ENCODE measurements at places on chromosomes 11 and 22.

DNA sequence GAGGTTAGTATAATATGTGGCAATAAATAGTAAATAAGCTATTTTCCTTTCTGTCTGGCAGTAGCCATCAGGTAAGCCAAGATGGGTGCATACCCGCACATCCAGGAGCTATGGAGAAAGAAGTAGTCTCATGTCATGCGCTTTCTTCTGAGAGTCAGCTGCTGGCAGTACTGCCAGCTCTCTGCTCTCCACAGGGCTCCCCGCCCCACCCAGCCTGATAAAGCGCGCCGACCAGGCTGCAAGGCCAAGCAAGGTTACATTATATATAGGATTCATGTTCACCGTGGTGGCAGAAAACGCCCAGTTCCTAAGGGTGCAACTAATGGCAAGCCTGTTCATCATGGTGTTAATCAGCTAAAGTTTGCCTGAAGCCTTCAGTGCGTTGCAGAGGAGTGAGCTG lies 126.2 kb downstream of the ATG16L2 start:
- no peak for DNase-seq

DNA sequence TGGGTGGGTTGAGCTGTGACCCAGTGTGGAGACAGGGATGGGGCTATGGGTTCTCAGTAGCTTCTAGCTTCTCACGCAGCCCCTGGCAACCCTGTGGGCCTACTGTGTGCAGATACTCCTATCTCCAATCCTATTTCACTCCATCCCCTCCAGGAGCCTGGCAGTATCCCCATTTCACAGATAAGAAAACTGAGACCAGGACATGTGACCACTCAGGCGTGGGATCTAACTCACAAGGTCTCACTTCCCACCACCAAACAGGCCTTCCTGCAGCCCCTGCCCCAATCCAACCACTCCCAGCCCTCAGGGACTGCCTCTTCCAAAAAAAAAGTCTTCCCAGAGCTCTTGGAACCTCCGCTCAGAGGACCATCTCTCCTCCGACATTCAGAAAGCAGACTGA lies 15.6 kb downstream of the ELFN2 start:
- no peak for DNase-seq

- DNase-seq = no peak
Measured at GRCh38 chr11:17135916-17136683, 58.6 kb upstream of the RPS13 start.

GRCh38 chr11:1644601-1645356 lies 15.2 kb downstream of the KRTAP5-5 start:
- DNase-seq = no peak

DNA sequence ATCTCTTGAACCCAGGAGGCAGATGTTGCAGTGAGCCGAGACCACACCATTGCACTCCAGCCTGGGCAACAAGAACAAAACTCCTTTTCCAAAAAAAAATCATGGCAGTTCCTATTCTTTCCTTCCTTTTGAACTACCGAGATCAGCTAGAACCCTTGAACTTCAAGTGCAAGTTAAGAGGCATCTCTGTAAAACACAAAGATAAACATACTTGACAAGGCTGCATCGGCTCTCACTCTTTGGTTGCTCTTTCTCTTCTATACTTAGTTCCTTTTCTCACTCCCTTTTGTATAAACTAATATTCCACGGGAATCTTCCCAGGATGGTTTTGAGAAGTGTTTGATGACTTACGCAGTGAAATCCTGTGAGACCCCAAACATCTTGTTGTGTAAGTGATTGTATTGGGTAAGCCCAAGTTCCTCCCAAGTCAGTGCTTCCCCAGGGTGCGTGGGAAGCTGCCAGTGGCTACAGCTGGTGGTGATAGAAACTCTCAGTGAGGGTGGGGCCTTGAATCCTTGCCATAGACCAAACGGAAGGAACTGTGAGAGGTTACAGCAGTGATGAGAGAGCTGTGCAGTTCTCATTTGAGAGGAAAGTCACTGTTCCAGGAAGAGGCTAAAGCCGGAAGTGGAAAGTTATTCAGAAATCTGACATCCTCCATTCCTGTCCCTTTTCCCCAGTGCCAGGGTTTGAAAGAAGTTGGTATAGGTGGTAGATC lies 24.1 kb upstream of the CDC42EP2 start:
- peak; percentile 82 for DNase-seq

- no peak for DNase-seq
Measured at GRCh38 chr11:20438637-20439036, 51.1 kb downstream of the PRMT3 start.

- DNase-seq = peak; percentile 40
Measured at GRCh38 chr11:78432058-78432515, 14.5 kb upstream of the GAB2 start.

DNA sequence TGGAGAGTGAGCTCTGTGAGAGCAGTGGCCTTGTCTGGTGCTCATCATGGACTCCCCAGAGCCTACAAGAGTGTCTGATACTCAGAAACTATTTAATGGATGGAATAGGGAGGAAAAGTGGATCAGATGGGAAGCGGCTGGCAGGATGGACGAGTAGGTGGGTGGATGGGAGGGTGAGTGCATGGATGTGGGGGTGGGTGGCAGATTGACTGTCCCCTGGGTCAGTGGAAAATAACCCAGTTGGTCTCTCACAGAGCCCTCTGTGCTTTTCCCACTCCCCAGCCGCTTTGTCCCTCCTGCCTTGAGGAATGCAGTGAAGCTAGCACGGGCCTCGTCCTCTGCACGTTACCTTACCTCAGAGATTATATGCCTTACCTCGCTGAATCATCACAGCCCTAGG lies 5.9 kb downstream of the SPI1 start:
- no peak for DNase-seq

- DNase-seq = no peak
Measured at GRCh38 chr11:60914633-60915247, 782 bp downstream of the TMEM109 start.

GRCh38 chr11:75212411-75212810 lies 28.2 kb upstream of the TPBGL start:
- no peak for DNase-seq

GRCh38 chr11:104623518-104623917 lies 274.7 kb downstream of the CASP12 start:
- no peak for DNase-seq

DNA sequence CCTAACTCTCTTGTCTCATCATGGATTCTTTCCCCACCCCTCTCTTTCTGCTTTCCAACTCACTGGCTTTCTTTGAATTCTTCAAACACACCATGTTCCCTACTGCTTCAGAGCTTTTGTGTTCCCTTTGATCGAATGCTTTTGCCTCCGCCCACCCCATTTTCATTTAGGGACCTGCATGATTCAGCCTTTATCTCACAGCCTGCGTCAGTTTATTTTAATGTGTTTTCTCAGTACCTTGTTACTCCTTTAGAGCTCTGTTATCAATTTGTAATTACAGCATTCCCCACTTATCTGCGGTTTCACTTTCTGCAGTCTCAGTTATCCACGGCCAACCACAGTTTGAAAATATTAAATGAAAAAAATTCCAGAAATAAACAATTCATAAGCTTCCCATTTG lies 451.3 kb downstream of the METTL15 start:
- DNase-seq = no peak

DNA sequence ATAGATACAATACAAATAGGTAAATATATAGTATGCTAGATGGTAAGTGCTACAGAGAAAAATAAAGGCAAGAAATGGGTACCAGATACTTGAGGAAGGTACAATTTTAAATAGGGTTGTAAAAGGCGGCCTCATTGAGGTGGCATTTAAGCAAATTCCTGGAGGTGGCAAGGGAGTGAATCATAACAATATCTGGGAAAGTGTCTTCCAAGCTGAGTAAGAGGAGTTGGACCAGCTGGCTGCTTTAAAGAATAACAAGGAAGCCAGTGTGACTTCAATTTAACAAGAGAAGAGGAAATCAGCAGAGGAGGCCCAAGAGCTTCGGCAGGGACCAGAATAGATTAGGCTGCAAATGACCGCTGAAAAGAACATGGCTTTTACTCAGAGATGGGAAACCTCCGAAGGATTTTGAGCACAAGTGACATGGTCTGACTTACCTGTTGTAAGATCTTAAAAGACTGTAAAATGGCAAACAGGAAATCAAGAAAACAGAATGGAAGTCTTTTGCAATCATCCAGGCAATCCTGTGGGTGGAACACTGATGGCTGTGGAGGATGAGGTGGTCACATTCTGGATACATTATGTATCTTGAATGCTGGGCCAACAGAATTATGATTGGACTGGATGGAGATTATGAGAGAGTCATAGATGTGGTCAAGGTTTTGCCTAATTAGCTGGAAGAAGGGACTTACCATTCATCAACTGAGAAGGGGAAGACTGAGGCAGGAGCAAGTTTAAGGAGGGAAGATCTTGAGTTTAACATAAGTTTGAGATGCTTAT lies 77.2 kb downstream of the RDX start:
- no peak for DNase-seq

- DNase-seq = peak; percentile 42
Measured at GRCh38 chr11:27720277-27720830, 20.1 kb upstream of the BDNF start.
